Right atrium auricular region (tissue), 2 donors: ENCODE measurements at places on chromosomes 2 and 18. TPM values are rescaled to one million over a fixed set of nuclear protein-coding genes. Genes with fewer than 3 reads are reported as not detected.

DNA sequence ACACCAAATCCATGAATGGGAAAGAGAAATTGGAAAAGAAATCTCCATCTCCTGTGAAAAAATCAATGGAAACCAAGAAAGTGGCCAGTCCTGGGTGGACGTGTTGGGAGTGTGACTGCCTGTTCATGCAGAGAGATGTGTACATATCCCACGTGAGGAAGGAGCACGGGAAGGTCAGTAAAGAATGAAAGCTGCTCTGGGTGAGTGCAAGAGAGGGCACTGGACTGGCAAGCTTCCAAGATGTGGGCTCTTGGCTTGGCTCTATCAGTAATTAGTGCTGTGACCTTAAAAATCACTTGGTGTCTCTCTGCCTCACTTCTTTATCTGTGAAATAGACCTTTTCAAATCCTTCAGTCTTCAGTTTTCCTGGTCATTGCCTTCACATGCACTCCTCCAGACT lies 89.0 kb downstream of the ZNF532 start:
- DNase-seq = no peak

DNA sequence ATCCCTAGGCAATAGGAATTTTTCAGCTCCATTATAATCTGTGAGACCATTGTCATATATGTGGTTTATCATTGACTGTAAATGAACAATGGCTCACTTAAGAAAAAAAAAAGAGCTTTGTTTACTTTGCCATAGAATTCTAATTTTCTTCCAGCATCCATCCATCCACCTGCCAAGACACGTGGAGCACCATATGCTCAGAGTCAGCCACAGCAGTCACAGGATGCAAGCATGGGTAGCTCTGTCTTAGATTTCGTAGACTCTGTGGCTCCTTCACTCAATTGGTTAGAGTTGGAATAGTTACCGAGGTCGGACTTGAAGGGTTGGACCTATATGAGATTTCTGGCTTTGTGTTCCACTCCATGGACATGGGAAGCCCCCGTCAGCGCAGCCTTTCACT lies 75.6 kb downstream of the COA5 start:
- no peak for DNase-seq

GRCh38 chr2:127277028-127277427 lies 16.9 kb downstream of the ERCC3 start:
- peak; percentile 13 for DNase-seq

- DNase-seq = no peak
Observed at GRCh38 chr2:14530506-14530905, 102.0 kb upstream of the LRATD1 start.

GRCh38 chr2:54212456-54212855 lies 43.6 kb downstream of the TSPYL6 start:
- no peak for DNase-seq

- DNase-seq = no peak
Observed at GRCh38 chr2:15049096-15049993, 416.8 kb downstream of the LRATD1 start.

DNA sequence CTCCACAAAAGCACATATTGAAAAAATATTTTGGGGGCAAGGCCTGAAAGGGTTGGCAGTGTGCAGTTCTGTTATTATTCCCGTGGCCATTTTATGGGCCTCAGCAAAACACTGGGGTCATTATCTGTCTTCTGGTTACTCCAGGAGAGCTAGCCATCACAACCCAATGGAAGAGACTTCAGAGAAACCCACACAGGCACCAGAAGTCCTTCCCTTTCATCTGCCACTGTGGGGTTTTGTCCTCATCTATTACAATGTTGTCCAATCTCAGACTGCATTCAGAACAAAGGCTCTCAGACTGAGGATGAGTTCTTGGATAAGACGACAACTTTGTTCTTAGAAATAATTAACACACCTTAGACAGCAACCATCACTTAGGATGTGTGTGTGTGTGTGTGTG lies 98.4 kb downstream of the PIEZO2 start:
- no peak for DNase-seq

DNA sequence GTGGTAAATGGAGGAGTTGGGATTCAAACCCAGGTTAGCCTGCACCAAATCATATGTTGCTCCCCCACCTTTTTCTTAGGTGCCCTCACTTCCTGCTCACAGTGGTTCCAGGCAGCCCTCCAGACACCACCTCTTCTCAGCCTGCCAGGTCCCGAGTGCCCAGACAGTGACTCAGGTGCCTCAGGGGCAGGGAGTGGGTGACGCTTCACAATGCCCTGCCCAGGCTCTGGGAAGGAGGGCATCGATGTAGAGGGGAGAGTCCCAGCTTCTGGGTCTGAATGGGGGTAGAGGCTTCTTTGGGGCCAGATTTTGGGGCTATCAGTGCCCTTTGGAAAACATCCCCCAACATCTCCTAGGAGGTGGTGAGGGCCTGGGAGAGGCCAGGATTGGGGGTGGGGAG lies 5.2 kb upstream of the DNAJB2 start:
- no peak for DNase-seq

GRCh38 chr2:7619203-7619970 lies 702.2 kb downstream of the RNF144A start:
- no peak for DNase-seq

DNA sequence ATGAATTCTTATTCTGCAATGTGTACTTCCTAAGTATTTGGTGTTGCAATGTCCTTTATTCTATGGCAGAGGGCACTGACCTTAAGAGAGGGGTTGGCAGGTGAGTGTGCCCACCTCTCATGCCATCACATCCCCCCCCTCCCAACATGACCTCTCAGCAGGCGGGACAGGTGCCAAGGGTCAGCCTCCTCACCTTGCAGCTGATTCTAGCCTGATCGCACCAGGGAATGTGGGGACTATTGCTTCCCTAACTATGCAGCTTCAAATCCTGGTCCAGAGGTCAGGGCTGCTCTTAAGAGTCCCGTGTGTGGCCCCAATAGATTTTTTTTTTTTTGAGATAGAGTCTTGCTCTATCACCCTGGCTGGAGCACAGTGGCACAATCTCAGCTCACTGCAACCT lies 9.5 kb downstream of the HJURP start:
- DNase-seq = no peak

GRCh38 chr18:53254265-53254664 lies 914.3 kb downstream of the DCC start:
- DNase-seq = no peak

DNA sequence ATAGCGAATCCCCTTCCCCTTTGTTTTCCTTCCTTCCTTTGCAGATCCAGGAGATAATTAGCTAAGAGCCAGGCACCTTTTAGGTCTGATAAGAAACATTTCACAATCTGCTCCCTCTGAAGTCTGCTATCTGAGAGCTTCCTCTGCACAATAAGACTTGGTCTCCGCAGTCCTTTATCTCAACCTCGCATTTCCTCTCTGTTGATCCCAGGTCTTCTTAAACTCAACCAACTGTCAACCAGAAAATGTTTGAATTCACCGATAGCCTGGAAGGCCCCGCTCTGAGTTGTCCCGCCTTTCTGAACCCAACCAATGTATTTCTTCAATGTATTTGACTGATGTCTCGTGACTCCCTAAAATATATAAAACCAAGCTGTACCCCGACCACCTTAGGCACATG lies 78.4 kb upstream of the CTDP1 start:
- no peak for DNase-seq

- DNase-seq = no peak
Observed at GRCh38 chr18:74146756-74147155, 878 bp downstream of the FBXO15 start.

- DNase-seq = no peak
Observed at GRCh38 chr2:100476606-100477005, 6.3 kb downstream of the NMS start.

DNA sequence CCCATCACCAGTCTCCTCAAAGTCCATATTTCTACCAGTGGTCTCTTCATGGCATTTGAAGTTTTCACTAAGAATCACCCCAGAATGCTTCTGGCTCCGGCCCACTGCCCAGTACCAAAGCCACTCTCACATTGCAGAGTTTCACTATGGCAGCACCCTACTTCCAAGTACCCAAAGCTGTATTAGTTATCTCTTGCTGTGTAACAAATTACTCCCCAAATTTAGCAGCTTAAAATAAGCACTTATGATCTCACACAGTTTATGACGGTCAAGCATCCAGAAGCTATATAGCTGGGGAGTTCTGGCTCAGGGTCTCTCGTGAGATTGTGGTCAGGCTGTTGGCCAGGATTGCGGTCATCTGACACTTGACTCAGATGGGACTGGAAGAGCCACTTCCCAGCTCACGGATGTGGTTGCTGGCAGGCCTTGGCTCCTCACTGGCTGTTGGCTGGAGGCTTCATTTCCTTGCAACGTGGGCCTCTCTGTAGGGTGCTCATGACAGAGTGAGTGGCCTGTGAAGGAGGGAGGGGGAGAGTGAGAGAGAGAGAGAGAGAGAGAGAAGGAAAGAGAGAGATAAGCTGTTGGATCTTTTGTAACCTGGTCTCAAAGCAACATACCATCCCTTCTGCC lies 189.5 kb downstream of the CTIF start:
- no peak for DNase-seq

DNA sequence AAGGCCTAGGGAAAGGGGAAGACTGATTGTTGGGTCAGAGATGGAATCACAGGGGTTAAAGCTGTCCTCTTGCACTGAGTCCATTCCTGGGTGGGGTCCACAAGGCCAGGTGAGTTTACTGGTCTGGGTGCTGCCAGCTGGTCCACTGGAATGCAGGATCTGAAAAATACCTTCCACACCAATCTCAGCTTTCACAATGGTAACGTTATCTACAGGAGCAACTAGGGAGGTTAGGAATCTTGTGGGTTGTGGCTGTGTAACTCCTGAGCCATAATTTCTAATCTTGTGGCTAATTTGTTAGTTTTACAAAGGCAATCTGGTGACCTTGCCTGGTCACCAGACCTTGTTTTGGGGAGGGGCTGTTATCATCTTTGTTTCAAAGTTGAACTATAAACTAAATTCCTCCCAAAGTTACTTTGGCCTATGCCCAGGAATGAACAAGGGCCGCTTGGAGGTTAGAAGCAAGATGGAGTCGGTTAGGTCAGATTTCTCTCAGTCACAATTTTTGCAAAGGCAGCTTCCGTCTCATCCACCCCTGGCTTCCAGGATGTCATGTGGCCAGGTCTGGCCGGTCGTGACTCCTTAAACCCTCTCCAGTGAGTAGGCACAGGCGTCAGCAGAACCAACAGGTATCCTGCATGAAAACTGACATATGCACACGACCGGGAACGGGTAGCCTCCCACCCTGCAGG lies 123.3 kb upstream of the SH3BP4 start:
- no peak for DNase-seq

- DNase-seq = no peak
Observed at GRCh38 chr18:48049757-48050156, 119.3 kb upstream of the SMAD2 start.

- no peak for DNase-seq
Observed at GRCh38 chr18:28189400-28190239, 12.7 kb upstream of the CDH2 start.

GRCh38 chr18:13878857-13879256 lies 36.5 kb downstream of the MC2R start:
- DNase-seq = no peak

GRCh38 chr2:139798391-139798790 lies 1018.2 kb upstream of the NXPH2 start:
- DNase-seq = no peak

GRCh38 chr2:67760995-67761394 lies 301.8 kb downstream of the C1D start:
- no peak for DNase-seq

GRCh38 chr18:78679031-78679430 lies 300.6 kb upstream of the SALL3 start:
- DNase-seq = no peak

GRCh38 chr2:128196471-128196931 lies 105.5 kb downstream of the UGGT1 start:
- no peak for DNase-seq

GRCh38 chr2:187549951-187550555 lies 4.2 kb downstream of the TFPI start:
- no peak for DNase-seq

DNA sequence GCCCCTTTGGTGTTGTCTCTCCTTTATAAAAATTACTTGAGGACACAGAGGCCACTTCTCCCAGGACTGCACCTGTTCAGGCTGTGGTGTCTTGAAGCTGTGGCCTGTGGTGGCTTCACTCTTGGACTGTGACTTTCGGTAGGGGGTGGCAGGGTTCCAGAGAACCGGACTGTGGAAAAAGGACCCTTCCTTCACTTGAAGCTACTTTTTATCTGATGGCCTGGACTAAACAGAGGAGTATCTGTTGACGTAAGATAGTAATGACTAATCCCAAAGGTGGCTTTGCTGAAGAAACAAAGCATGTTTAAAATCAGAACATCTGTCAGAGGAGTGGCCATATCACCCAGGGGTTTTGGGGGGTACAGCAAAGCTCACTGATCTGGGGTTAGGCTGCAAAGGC lies 60.8 kb downstream of the CENPO start:
- DNase-seq = no peak

- DNase-seq = no peak
Observed at GRCh38 chr2:177403838-177404237, 11.3 kb downstream of the AGPS start.

- no peak for DNase-seq
Observed at GRCh38 chr2:21055879-21056790, 12.3 kb upstream of the APOB start.

- no peak for DNase-seq
Observed at GRCh38 chr2:144010096-144010836, 509.7 kb downstream of the ZEB2 start.

DNA sequence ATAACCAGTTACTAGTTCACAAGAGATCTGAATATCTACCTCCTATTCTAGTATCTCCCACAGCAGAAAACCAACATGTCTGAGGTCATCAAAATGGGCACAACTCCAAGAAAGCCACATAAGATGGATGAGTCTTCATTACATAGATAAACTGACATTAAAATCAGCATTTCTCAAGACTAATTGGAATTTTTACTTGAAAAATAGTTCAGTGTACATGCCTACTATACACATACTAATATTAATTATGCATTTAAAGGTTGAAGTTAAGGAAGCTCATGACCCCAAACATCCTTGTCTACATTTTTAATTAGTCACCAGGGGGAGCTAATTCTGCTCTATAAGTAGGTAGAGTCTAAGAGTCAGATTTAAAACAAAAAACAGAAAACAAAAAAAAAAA lies 41.9 kb downstream of the ZNF521 start:
- no peak for DNase-seq

DNA sequence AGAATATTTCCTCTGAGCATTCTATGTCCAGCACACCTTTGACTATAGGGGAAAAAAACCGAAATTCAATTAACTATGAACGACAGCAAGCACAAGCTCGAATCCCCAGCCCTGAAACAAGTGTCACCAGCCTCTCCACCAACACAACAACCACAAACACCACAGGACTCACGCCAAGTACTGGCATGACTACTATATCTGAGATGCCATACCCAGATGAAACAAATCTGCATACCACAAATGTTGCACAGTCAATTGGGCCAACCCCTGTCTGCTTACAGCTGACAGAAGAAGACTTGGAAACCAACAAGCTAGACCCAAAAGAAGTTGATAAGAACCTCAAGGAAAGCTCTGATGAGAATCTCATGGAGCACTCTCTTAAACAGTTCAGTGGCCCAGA lies 79.4 kb upstream of the FAM117B start:
- no peak for DNase-seq

GRCh38 chr18:5543773-5544389 lies at the start of gene EPB41L3:
EPB41L3 (minus strand) TSS chr18:5543997; CDS start chr18:5489183, 54,814 bp downstream.
- no peak for DNase-seq

- no peak for DNase-seq
Observed at GRCh38 chr2:112821682-112822081, 14.9 kb downstream of the IL1B start.

Gene HOXD12
- total RNA-seq = not detected

Gene TPGS2
- total RNA-seq = 93.1 TPM

Gene DPP10
- total RNA-seq = not detected

Gene GPR45
- not detected for total RNA-seq

Gene GPR75
- total RNA-seq = 1.3 TPM

Gene SIX3
- not detected for total RNA-seq

Gene GALNT13
- total RNA-seq = 2.2 TPM

Gene BCL11A
- total RNA-seq = 2.2 TPM

Gene DSC3
- 5.1 TPM for total RNA-seq
